ENCODE measurements at places on chromosomes 6 and 20. TPM values are rescaled to one million over a fixed set of nuclear protein-coding genes. Genes with fewer than 3 reads are reported as not detected.
A peak's percentile ranks its signal among the peaks of the same experiment; 100 is the strongest.

Gene TREML1
- 0.39 TPM for total RNA-seq

Gene RIPPLY2
- 11.4 TPM for total RNA-seq

Gene SUMO4
- 5.8 TPM for total RNA-seq

Gene BYSL
- total RNA-seq = 8.4 TPM

Gene ALDH8A1
- 1.1 TPM for total RNA-seq

Gene RNF217
- total RNA-seq = 22.4 TPM

Gene SIRPD
- not detected for total RNA-seq

Gene GMPR
- total RNA-seq = 16.7 TPM

Gene RNF39
- not detected for total RNA-seq

Gene MEI4
- total RNA-seq = 1.6 TPM

Gene FOXA2
- not detected for total RNA-seq

DNA sequence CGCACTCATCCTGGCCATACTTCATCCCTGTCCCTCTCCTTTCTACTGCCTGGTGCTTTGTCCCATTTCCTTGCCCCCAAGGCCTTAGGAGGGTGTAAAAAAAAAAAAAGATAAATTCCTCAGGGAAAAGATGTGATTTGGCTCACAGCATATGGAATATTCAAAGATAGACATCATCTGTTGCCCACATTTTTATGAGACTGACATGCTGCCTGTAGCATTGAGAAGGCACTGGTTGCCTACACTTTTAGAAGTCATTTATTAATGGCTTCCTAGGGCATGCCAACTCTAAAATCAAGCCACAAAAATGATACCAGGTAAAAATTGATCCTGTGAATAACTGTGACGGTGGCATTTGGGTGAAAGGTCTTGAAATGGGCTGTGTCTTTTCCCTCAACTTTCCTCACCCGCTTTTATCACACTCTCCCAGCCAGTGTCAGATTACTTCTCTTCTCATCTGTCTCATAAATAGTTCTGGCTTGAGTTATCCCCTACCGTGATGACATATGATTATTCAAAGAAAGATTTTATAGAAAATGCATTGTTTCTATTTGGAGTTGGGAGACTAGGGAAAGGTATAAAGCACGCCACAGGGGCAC, 139.4 kb downstream of the CARMIL1 start:
- no peak for DNase-seq

DNA sequence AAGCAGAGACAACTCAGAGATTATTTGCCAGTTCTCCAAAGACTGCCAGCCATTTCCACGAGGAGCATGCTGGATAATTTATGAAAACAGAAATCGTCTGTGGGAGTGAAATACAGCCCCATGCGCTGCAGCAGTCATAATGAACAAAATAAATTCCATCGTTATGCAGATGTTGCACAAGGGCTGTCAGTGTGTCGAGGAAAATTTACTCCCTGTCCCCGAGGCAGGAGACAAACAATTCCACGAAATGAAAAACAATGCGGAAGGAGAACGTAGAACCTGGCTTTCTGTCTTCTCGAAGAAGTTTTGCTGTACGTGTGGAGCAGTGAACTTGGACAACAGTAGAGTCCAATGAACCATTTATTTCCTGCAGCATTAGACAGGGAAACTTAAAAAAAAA, 399.4 kb downstream of the CD83 start:
- DNase-seq = peak; percentile 78

DNA sequence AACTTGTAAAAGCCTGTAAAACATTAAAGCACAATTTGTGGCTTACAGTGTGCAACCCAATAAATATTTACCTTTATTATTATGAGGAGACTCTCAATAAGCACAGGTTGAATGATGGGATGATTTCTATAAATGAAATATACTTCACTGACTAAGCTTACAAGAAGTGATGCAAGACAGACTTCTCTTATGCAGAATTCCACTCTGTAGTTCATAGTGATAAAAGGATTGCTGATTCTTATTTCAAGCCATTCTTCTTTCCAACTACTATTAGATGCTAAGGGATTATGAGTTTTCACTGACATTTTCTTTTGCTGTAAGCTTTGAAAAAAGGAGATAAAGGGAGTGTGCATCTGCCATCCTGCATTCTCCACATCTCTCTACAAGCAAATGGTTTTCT, 149.0 kb upstream of the ARG1 start:
- no peak for DNase-seq

GRCh38 chr6:63689421-63689820, 53.8 kb downstream of the PHF3 start:
- DNase-seq = no peak

DNA sequence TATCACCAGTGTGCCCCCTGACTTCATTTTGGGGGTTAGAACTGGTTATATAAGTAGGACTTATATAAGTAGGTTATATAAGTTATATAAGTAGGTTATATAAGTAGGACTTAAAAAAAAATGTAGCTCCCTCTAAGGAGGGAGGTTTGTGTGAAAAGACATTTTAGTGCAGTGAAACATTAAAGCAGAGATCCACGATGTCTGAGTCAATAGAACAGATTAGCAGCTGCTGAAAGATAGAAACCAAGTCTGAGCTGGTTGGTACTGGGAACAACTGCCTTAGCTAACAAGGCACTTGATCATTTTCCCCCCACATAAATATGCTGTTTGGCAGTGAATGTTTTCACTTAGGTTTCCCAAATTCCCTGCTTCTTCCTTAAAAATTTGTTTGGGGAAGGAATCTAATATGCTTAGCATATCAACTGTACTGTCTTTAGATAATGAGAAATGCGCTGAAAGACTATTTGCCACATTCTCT, 2.1 kb upstream of the RPS12 start:
- no peak for DNase-seq

- no peak for DNase-seq
These were observed 31.4 kb downstream of the PTPN1 start for GRCh38 chr20:50541606-50542041.

DNA sequence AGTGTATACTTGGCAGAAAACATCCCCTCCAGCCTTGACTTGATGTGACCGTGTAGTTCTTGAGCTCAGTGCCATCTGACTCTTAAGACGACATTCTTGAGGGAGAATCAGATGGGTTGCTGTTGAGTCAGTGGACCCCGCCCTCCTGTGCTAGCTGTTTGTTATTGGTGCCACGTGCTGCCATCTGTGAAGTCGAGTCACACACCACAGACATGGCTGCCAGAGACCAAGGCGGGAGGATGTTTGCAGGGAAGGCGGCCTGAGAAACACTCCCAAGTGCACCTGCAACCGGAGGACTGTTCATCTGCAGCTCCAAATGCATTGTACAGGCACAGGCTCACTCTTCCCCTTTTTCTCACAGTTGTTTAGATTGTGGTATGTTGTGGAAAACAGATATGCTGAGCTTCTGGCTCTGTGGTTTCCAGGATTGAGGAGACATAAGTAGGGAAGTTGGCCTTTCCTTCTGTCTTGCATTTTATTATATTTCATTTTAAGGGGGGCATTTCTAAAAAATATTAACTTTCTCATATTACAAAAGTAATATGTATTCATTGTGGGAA, 345.3 kb upstream of the ZFP64 start:
- DNase-seq = no peak

GRCh38 chr6:8578006-8578405, 142.7 kb upstream of the SLC35B3 start:
- no peak for DNase-seq

- DNase-seq = no peak
These were observed 29.7 kb downstream of the POFUT1 start for GRCh38 chr20:32237419-32237818.

- DNase-seq = no peak
These were observed 7.0 kb upstream of the RNF217 start for GRCh38 chr6:124955108-124955856.

- no peak for DNase-seq
These were observed 42.4 kb upstream of the DDR1 start for GRCh38 chr6:30841644-30842504.

- DNase-seq = no peak
These were observed 71.4 kb upstream of the PREP start for GRCh38 chr6:105474234-105474633.

Data from spinal cord (tissue), 10 donors.